ENCODE measurements at places on chromosomes 3 and 15.
A peak's percentile ranks its signal among the peaks of the same experiment; 100 is the strongest.

GRCh38 chr3:196096382-196096953 lies 14.6 kb upstream of the TFRC start:
- DNase-seq = no peak

DNA sequence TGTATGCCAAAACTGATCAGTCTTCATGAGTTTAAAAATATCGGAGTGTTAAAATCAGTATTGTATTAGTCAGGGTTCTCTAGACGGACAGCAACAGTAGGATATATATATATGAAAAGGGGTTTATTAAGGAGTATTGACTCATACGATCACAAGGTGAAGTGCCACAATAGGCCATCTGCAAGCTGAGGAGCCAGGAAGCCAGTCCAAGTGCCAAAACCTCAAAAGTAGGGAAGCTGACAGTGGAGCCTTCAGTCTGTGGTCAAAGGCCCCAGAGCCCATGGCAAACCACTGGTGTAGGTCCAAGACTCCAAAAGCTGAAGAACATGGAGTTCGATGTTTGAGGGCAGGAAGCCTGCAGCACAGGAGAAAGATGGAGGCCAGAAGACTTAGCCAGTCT lies 391.0 kb upstream of the CADM2 start:
- DNase-seq = no peak

DNA sequence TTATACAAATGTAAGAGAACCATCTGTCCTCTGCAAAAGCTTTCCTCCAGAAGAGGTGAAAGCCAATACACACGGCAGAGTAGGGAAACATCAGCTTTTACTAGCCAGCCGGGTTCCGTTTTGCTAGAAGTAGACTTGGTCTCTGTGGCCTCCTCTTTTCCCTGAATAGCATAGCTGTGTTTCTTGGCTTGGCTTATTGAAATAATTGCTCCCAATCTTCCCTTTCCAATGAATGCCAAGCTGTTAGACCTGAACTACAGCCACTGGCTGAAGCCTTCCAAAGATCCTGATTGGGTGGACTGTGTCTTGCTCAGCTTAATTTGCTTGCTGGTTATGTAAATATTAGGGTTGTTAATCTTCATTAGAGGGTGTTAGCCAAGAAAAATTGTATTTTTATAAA lies 157.8 kb upstream of the ROPN1 start:
- no peak for DNase-seq

GRCh38 chr15:90040618-90041017 lies 39.5 kb downstream of the ZNF710 start:
- no peak for DNase-seq

- DNase-seq = no peak
These were observed 240.1 kb downstream of the ISL2 start for GRCh38 chr15:76576523-76577279.

DNA sequence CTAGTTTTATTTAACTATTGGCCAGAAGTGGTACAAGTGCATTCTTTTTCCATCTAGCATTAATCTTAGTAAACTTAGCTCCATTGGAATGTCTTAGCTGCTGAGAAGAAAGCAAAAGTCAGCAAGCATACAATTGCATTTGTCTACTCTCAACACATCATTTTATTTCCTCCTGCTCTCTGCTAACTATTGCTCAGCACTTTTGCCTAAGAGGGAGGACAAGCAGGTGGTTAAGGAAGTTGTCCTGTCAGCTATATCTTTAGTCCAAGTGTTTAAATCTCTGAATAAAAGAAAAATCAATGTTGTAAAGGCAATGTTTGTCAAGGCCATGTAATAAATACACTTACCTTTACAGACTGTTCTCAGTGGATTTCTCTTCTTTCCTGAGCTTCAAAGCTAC lies 51.0 kb downstream of the FHIT start:
- no peak for DNase-seq

GRCh38 chr3:155193868-155194267 lies 99.6 kb downstream of the STRIT1 start:
- no peak for DNase-seq

DNA sequence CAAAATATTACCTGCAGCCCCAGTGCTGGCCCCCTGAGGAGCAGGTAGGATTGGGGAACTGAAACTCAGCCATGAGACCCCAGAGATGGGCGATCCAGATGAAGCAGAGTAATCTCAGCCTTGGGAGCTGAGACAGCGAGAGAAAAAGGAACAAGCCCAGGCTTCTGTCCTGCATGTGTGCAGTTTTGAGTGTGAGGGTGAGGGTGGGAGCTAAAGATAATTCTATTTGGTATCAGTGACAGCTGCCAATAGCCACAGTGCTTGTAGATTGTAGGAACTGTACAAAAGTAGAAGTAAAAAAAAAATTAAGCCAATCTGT lies 5.9 kb downstream of the ATP8B4 start:
- no peak for DNase-seq

GRCh38 chr3:134040066-134040465 lies 10.3 kb upstream of the SLCO2A1 start:
- no peak for DNase-seq

DNA sequence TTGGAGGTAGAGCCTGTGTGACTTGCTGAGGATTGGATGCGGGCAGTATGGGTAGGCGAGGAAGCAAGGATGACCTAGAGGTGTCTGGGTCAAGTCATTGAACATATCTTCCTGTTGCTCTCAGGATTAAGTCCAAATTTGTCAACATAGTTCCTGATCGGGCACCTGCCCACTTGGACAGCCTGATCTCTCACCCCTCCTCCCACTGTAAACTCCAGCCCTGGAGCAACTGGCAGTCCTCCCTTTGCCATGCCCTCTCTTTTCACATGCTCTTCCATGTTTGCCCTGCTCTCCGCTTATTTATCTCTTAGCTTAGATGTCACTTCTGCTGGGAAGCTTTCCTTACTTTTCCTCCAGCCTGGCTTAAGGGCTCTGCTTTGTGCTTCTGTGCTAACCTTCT lies 47.6 kb upstream of the PPP4R2 start:
- no peak for DNase-seq

- DNase-seq = no peak
These were observed 71.8 kb downstream of the RBPMS2 start for GRCh38 chr15:64703632-64703959.

GRCh38 chr3:132079147-132079546 lies 44.3 kb upstream of the CPNE4 start:
- DNase-seq = no peak

DNA sequence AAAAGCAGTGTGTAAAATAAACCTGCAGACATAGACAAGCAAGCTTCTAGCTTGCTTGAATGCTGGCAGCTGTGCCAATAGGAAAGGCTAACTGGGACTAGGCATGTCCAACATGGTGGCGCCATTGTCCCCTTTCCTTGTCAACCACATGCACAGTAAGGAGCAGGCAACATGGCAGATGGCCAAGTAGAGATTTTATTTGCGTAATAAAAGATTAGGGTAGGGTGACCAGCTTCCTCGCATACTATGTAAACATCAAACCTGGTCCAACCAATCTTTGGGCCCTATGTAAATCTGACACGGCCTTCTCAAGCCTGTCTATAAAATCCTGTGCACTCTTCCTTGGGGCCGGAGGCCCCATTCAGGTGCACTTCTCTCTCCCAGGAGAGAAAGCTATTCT lies 575.4 kb upstream of the GOLIM4 start:
- peak; percentile 29 for DNase-seq

Data from SJCRH30 (cell line).